GM12891 (cell line): ENCODE measurements at places on chromosomes 1 and 21.

GRCh38 chr1:10383630-10384029 lies 15.2 kb upstream of the PGD start:
- no peak for DNase-seq

DNA sequence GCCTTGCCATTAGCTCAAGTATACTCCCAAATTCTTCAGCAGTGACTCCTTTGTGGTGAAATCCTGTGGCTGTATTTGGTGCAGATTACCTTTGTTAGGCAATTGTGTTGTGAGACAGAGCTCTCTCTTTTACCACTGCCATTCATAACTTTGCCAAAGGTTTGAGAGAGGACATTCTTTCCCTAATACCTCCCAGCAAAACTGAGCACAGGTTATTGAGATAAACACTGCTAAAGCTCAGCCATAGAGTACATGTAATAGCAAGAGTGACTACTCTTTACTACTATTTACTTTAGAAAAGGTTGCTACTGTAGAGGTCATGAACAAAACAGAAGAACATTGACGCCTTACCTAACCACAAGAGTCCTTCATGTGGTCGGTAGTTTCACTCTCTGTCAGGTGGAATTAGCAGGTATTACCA lies 514.0 kb upstream of the ADAMTS5 start:
- no peak for DNase-seq

DNA sequence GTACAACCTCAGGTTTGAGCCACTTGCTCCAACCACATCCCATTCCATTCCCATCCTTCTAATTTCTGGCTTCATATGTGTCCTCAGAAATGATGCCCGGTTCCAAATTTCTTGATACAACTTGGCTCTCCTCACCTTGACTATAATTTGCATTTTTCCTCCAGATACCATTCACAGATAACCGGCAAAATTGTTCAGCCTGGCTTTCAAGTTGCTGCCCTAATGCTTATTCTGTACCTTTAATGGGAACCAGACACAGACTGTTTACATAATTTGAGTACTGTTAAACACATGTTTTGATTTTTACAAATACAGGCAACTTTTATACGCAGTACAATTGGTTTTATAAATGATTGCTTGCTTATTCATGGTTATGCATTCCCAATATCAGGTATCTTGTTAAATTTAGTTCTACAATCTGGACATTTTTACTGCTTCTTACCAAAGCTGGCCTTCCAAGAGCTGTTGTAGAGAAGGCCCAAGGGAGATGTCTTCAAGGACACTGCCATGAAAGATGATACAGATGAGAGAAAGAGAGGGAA lies 649.5 kb upstream of the CAMK1G start:
- DNase-seq = no peak

DNA sequence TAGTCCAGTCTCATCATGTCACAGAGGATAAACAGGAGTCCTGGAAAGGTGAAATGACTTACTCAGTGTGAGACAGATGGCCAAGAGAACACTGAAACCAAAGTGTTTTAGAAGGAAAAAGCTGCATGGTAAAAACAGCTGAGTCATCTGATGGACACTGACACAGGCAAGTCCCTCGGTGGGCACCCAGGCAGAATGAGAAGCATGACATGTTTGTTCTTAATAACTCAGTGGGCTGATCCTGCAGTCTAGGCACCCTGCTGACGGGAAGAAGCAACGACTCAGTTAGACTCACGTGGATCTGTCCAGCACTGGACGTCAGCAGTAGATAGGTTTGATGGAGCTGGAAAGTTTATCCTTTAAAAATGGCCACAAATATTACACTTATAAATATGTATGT lies 116.9 kb downstream of the RGS7 start:
- DNase-seq = no peak

DNA sequence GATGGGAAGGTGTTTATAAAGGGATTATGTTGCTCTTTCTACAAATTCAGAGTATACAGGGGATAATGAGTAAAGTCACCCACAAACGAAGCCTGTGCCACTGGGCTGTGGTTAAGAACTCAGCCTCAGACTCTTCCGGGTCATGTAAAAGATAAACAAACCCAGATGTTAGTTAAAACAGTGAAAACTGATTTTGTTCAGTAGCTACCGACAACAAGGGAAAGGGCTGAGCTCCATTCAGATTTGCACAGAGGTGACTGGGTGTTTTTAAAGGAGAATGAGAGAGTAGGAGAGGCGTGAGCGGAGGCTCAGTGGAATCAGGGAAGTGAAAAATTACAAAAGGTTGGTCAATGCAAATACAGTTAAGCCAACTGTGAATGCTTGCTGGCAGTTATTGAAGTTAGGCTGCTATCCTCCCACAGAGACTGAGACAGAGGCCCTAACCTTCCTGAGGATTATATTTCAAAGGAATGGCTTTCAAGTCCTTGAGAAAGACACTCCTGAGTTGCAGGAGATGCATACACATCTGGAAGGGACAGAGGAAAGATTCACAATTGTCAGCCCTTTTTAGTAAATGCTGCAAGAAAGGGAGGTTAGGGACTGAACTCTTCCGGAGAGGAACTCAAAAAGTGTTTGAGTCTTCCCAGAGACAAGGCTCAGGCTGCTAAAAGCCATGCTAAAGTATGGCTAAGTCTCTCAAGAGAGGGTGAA lies 29.9 kb upstream of the SAMD13 start:
- peak; percentile 26 for DNase-seq

DNA sequence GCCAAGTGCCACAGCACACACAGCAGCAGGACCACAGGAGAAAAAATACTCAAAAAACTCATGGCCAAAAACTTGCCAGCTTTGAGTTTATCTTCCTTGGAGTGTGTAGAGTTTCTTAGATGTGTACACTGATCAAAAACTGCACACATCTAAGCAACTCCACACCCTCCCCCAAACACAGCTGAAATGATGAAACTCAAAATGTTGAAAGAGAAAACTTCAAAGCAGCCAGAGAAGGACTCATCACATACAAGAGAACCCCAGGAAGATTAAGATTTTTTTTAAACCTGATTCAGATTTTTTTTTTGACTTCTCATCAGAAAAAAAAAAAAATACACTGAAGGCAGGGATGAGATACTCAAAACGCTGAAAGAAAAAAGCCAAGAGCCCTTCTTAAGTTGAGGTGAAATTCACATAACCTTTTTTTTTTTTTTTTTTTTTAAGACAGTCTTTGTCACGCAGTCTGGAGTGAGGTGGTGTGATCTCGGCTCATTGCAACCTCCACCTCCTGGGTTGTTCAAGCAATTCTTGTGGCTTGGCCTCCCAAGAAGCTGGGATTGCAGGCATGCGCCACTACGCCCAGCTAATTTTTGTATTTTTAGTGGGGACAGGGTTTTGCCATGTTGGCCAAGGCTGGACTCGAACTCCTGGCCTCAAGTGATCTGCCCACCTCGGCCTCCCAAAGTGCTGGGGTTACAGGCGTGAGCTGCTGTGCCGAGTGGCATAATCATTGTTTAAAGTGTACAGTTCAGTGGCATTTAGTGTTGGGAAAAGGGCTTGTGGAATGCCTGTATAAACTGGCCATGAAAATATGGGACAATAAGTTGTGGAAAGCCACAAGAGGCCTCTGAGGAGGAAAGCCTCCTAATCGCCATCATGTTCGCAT lies 20.9 kb upstream of the PDXK start:
- DNase-seq = no peak

- DNase-seq = no peak
Observed at GRCh38 chr1:186831168-186831567, 2.4 kb downstream of the PLA2G4A start.

DNA sequence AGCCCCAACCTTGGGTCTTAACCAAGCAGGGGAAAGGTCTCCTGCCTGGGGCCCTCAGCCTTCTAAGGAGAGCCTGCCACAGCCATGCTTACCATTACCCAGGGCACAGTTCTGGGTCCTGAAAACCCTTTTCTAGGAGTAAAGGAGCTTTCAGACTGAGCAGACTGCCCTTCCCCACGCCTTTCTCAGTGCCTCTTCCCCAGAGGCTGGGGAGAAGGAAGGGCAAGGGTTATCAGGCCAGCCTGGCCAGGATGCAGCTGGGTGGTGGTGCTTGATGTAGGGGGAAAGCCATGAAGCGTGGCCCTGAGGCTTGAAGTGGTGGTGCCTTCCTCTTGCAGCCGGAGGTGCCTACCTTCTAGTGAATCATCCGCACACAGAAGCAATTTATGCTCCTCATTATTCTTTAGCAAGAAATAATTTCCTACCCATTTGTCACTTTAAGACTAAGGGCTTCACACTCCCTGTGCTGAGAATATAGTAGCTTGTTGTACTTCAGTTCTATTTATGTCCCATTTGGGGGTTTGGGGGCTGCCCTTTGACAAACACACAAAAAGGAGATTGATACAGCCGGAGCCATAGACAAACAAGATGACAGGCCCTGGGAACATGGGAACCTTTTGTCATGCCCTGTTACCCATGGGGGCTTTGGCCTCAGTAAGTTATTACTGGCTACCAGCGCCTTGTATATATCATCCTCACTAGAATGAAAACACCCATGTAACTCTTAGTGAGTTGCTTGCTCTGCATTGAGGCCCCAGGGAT lies 40.7 kb downstream of the MAN1C1 start:
- no peak for DNase-seq

DNA sequence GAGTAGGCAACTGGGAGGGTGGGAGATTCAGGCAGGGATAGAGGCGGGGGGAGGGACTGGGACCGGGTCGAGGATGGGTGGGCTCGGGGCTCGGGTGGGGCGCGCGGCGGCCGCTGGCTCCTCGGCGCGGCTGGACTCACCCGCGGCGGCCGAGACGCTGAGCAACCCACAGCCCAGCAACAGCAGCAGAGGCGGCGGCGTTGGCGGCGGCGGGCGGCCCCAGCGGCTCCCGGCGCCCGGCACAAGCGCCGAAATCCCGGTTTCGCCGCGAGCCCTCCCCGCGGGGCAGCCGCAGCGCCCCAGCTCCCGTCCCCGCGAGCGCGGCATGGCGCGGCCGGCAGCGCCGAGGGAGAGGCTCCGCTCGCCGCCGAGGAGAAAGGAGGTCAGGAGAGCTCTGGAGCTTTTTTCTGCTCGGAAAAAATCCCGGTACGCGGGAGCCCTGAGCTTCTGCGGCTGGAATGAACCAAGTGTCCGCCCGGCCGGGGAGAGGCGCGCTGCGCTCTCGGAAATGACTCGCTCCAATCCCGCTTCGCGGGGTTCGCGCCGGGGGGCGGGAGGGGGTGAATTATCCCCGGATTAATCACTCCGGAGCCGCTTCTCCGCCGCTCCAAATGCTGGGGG lies at the start of gene CSMD2:
TSS of gene CSMD2 (minus strand) at position 460 of the 621 bp plus-strand sequence. CDS start at position 327, 133 bp downstream.
- DNase-seq = no peak

DNA sequence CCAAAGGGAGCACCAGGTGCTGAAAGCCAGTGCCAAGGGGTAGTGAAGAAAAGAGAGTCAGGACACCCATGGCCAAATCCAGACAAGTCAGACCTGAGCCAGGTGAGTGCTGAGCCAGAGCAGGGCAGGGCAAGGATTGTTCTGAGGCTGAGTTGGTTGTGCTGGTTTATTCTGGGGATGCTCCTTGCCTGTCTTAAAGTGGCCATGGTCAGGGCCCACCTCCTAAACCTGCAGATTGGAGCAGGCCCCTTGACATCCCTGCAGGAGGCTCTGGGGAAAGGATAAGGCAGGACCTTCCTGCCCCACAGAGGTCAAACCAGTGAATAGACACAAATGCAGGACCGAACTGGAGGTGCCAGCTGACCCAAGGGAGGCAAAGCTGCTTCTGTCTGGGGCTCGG lies 138.4 kb downstream of the HIVEP3 start:
- no peak for DNase-seq

GRCh38 chr1:36851595-36851994 lies 182.7 kb downstream of the GRIK3 start:
- DNase-seq = no peak

DNA sequence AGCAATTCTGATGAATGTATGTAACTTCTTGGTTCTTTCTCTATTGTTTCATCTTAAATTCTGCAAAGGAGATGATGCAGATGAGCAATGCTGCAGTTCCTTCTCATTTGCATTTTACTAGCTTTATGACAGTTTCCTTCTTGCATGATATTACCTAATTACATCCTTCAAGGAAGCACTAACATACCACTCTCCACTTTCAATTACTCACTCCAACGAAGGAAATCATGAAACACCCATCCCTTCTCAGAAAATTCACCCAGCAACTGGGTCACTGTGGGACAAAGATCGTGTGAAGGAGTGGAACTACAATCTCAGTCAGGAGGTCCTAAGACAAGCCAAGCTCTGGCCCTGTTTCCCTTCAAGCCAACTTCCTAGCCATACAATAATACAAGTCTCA lies 142.3 kb downstream of the CHD1L start:
- DNase-seq = no peak

GRCh38 chr1:59408608-59409240 lies 111.8 kb downstream of the FGGY start:
- no peak for DNase-seq

DNA sequence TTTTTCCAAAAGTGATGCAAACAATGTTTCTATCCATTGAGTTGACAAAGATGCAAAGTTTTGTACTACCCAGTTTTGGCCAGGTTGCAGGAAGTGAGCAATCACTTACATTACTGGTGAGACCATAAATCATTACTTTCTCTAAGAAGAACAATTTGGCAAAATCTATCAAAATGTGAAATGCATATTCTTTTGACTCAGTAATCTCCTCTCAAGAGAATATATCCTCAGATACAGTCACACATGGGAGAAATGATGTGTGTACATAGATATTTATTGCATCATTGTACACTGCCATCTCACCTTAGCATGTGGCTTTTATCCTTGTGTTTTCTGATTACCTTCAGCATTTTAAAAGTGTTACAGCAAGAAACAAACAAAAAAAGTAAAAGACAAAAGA lies 52.4 kb upstream of the FMO3 start:
- no peak for DNase-seq
